ENCODE measurements at places on chromosomes 1 and 21. TPM values are rescaled to one million over a fixed set of nuclear protein-coding genes. Genes with fewer than 3 reads are reported as not detected.

The IL12RB2 gene
- total RNA-seq, result not detected

The SEMA6C gene
- total RNA-seq, result 1.6 TPM

The AKR7A3 gene
- total RNA-seq, result 0.18 TPM

The ACTL8 gene
- 1.6 TPM for total RNA-seq

The ARHGAP29 gene
- 20.3 TPM for total RNA-seq

The IGFN1 gene
- 1.1 TPM for total RNA-seq

The LRRC8D gene
- total RNA-seq, result 42.6 TPM

The AGRN gene
- 132 TPM for total RNA-seq

The MATN1 gene
- total RNA-seq, result 0.05 TPM

The ZNF683 gene
- not detected for total RNA-seq

The UBXN10 gene
- not detected for total RNA-seq

The TRNAU1AP gene
- total RNA-seq, result 22.4 TPM

Measured in A549 treated with RU486 at 1 μM for 4 hours (cell line).